ENCODE measurements at places on chromosomes 5 and 9.

GRCh38 chr5:37915097-37915736 is 75.4 kb upstream of the GDNF start:
- no peak for DNase-seq

DNA sequence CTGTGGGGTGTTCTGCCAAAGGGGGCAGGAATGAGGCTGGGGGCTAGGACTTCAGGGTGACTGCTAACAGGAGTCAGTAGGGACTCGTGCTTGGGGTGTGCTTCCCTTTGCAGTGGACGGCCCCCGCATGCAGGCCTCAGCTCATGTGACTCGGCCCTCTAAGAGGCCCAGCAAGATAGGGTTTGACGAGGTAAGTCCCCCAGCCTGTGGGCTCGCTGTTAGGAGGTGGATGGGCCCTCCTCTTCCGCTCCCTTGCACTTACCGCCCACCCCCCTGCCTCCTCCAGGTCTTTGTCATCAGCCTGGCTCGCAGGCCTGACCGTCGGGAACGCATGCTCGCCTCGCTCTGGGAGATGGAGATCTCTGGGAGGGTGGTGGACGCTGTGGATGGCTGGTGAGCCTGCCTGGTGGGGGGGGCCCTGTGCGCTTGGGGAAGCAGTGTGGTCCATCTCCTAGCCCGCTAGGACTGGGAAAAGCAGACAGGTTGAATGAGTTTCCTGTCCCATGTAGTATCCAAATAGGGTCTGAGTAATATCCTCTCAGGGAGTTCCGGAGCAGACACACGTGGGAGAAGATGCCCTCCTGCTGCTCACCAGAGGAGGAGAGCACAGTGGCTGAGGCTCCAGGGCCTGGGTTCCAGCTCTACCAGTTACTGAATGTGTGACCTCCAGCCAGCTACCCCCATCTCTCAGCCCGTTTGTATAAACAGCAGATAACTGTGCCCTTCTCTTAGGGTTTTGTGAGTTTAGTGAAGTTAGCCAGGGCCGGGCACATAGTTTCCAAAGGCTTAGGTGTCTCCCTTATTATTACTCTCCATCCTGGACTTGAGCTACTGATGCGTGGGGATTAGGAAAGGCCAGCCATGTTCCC is 8.2 kb downstream of the CERCAM start:
- peak; percentile 13 for DNase-seq

DNA sequence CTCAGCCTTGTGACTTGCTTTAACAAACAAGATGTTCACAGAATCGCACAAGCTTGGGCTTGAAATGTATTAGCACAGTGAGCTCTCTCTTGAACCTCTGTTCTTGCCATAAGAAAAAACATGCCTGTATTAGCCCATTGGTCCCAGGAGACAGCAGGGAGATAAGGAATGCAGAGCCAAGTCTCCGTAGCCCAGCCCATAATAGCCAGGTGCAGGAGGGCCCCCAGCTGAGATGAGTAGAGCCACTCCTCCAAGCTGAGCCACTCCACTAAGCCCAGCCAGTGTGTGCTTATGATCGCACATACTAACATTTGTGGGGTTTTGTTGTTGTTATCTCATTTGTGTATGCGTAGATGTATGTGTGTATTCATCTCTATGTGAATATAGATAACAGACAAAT is 21.6 kb upstream of the SVEP1 start:
- DNase-seq: no peak

GRCh38 chr5:139402561-139403158 is 1.2 kb downstream of the SPATA24 start:
- DNase-seq: no peak

DNA sequence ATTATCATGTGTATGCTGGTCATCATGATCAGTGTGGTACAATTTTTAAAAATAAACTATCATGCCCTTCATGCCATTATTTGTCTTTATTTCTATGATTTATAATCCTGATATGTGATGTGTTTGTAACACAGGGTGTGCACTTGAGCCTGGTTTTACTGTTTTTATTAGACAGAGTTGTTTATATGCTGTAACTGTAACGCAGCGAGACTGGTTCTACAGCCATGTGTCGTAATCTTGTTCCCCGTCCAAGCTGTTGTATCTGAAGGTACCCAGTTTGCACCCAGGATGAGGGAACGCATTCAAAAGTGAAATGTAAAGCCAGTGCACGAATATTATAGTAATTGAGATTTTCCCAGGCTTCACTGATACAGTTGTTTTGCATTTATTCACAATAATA is 28.2 kb downstream of the SNX18 start:
- DNase-seq: no peak

- DNase-seq: no peak
These were observed 8.2 kb downstream of the ALDOB start for GRCh38 chr9:101427358-101427757.

DNA sequence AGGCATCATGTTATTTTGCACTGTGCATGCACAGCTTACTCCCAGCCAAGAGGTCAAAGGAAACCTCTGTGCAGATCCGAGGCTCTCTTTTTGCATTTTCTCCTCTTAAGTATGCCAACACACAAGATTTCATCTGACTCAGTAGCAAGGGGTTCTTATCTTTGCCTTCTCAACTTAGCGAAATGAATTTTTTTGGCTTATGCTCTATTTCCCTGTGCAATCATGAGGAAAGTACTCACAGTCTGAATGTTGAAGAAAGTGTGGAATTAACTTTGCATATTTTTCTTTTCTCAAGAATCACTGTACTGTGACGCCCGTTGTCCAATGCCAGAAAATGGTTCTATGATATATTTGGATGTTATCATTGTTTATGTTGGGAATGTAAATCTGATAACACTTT is 173.5 kb upstream of the FBXL7 start:
- DNase-seq: no peak

- no peak for DNase-seq
These were observed 23.8 kb upstream of the LRRC14B start for GRCh38 chr5:167511-167910.

GRCh38 chr9:98575379-98576346 is 133.1 kb downstream of the GABBR2 start:
- DNase-seq: no peak

- DNase-seq: no peak
These were observed 332.9 kb downstream of the CWC27 start for GRCh38 chr5:65101632-65102100.

DNA sequence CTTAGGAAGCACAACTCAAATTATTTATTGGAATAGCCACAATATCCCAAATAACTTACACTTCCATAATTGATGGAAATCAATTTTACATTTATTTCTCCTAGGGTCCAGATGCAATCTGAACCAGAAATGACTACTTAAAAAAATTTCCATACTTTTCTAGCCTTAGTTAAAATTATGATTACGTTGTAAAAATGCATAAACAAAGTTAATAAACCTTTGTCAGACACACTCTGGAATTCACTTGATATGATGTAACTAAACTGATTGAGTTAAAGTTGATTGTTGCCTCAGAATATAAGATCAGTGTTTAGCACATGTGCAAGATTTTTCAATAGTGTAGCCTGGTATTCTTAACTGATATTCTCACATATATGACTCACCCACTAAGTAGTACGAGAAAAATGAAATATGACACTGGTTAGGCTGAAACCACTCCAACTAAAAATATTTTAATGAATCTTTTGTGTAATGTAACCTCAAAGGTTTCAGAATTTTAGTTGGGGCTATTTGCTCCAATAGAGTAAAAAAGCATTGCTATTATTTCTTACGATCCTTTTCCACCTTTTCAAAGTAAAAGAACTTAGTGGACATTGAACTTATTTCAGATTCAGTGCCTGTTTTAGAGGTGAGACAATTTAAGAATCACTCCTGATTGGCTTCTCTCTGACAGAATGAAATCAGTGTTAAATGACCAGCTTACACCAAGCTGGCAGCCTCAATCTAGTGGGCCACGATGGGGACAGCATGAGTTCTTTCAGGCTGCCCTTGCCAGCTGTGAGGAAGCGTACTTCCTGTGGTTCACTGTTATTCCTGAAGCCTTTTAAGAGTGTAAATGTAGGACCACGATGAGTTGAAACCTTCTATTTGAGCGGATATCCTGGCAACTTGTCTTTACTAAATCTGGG is 277.2 kb upstream of the CDH9 start:
- no peak for DNase-seq

Data from cerebellum (tissue), 4 donors.